Kidney (tissue), 22 donors: ENCODE measurements at places on chromosomes 16 and 17. TPM values are rescaled to one million over a fixed set of nuclear protein-coding genes. Genes with fewer than 3 reads are reported as not detected.

Gene HAGHL
- total RNA-seq, result 7.5 TPM

Gene ACBD4
- 19.2 TPM for total RNA-seq

Gene ANKRD40CL
- total RNA-seq, result not detected

Gene TBX4
- total RNA-seq, result not detected

Gene GCGR
- 9.3 TPM for total RNA-seq

Gene FOXL1
- 2.0 TPM for total RNA-seq

Gene ITGAD
- total RNA-seq, result 0.13 TPM

Gene NAGS
- total RNA-seq, result 3.5 TPM

Gene WFDC1
- 11.1 TPM for total RNA-seq

Gene P2RX5
- total RNA-seq, result 8.4 TPM

Gene ABCC6
- total RNA-seq, result 7.5 TPM

Gene SPN
- 8.8 TPM for total RNA-seq

Gene GDPD3
- total RNA-seq, result 3.6 TPM

Gene CCL4
- 5.1 TPM for total RNA-seq

Gene TPSAB1
- 156 TPM for total RNA-seq

Gene TP53TG3C
- total RNA-seq, result not detected

Gene EPOP
- total RNA-seq, result 1.3 TPM

Gene KRT40
- not detected for total RNA-seq

Gene C17orf67
- 2.0 TPM for total RNA-seq

Gene FN3K
- total RNA-seq, result 33.3 TPM

Gene ASGR2
- total RNA-seq, result 1.2 TPM

Gene ZFPM1
- 9.2 TPM for total RNA-seq

Gene KAT2A
- total RNA-seq, result 38.6 TPM

Gene ADAD2
- total RNA-seq, result 0.72 TPM

Gene ALDH3A1
- 1.4 TPM for total RNA-seq

Gene CES5A
- total RNA-seq, result not detected

Gene GNAO1
- total RNA-seq, result 4.3 TPM

Gene C16orf54
- total RNA-seq, result 4.9 TPM

Gene KRTAP17-1
- not detected for total RNA-seq

Gene RHBDL3
- 0.13 TPM for total RNA-seq

Gene GDPD1
- 2.5 TPM for total RNA-seq

Gene SOX8
- 1.0 TPM for total RNA-seq

Gene CWC25
- total RNA-seq, result 25.7 TPM

Gene TSR3
- 44.8 TPM for total RNA-seq

Gene FBXO47
- not detected for total RNA-seq

Gene RRAD
- total RNA-seq, result 90.9 TPM

Gene ABCA3
- total RNA-seq, result 35.5 TPM

Gene CDH13
- total RNA-seq, result 13.8 TPM

Gene PRR35
- total RNA-seq, result 1.8 TPM

Gene MOSMO
- total RNA-seq, result 12.8 TPM

Gene ABCA9
- 2.0 TPM for total RNA-seq
